ENCODE measurements at places on chromosomes 1 and 21. TPM values are rescaled to one million over a fixed set of nuclear protein-coding genes. Genes with fewer than 3 reads are reported as not detected.

CLEC20A gene
- not detected for total RNA-seq

SHISA4 gene
- 9.6 TPM for total RNA-seq

COL11A1 gene
- total RNA-seq: 0.25 TPM

TMIGD3 gene
- not detected for total RNA-seq

TNFSF4 gene
- total RNA-seq: 10.0 TPM

SH3BP5L gene
- total RNA-seq: 21.5 TPM

CAMK1G gene
- total RNA-seq: not detected

NUF2 gene
- 14.2 TPM for total RNA-seq

TLR5 gene
- total RNA-seq: 0.06 TPM

RHOU gene
- total RNA-seq: 0.97 TPM

HHIPL2 gene
- not detected for total RNA-seq

SPRR2E gene
- total RNA-seq: not detected

LCE1E gene
- total RNA-seq: not detected

GNG4 gene
- total RNA-seq: 0.16 TPM
